ENCODE measurements at places on chromosomes 5 and 9. TPM values are rescaled to one million over a fixed set of nuclear protein-coding genes. Genes with fewer than 3 reads are reported as not detected.

Gene SPATA31A3
- not detected for total RNA-seq

Gene PLCXD3
- total RNA-seq: 39.6 TPM

Gene PCDHGC3
- total RNA-seq: 33.7 TPM

Gene NCS1
- 11.5 TPM for total RNA-seq

Gene LMX1B
- 1.8 TPM for total RNA-seq

Gene GABRB2
- 1.4 TPM for total RNA-seq

Gene NIPSNAP3A
- total RNA-seq: 15.4 TPM

Gene ISL1
- total RNA-seq: not detected

Gene PRRT1B
- not detected for total RNA-seq

Gene TEX53
- total RNA-seq: not detected

Gene MAMDC2
- 19.6 TPM for total RNA-seq

Gene LRRC14B
- total RNA-seq: 16.5 TPM

Gene GOLGA2
- 113 TPM for total RNA-seq

Gene PAX5
- total RNA-seq: 0.10 TPM

Gene PCDHB10
- 1.5 TPM for total RNA-seq

Gene SAPCD2
- 0.39 TPM for total RNA-seq

Gene TEX48
- not detected for total RNA-seq

Gene CCDC152
- 2.3 TPM for total RNA-seq

Gene BRINP1
- 1.9 TPM for total RNA-seq

Gene SPATA31C1
- total RNA-seq: not detected

Gene HTR1A
- not detected for total RNA-seq

Gene GABRA1
- total RNA-seq: not detected
